ENCODE measurements at places on chromosomes 7 and 10.

GRCh38 chr7:69906283-69906995 is 308.2 kb downstream of the AUTS2 start:
- DNase-seq: no peak

DNA sequence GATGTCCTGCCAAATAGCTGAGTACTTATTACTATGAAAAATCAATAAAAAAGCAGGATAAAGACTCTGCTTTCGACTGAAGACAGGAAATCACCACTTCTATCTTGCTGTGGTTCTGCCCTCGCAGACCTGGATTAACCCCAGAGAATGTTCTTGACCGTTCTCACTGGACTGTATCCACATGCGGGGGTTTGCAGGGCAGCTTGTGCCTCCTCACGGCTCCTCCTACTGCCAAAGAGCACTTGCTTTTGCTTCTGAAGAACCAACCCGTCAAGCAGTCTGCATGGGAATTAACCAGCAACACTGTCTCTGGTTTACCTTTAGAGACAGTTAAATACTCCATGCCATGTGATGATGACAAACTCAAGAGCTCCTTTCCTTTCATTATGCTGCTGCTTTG is 184.0 kb downstream of the GFRA1 start:
- no peak for DNase-seq

DNA sequence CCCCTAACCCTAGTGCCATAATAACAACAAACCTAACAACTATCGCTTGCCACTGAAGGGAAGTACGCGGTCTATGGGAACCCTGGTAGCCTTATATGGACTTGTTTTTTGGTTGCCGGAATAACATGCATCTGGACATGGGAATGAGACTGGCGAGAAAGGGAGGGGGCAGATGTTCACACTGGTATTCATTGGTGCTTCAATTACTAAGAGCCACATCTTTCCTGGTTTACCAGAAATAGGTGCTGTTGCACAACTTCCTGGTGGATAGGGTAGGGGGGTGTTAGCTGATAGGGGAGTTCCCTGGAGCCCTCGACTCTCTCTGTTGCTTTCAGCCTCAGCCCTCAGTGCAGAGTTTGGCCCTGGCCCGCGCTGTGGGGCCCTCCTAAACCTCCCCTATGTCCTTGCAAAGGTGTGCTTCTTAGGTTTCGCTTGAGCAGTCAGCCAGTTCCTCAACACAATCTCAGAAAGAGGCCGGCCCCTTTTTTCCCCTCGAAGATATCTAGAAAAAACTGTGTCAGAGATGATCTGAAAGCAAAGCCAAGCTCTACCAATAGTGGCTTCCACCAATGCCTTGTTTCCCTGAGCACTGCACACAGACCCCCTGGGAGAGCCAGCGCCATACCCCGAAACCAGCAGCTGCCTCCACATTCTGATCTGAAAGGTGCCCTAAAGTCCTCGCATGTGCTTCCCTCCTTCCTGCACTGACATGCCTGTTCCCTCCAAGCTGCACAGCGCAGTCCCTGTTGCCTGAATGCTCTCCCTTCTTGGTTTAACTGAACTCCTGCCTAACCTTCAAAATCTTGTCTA is 13.5 kb downstream of the TBXAS1 start:
- no peak for DNase-seq

- no peak for DNase-seq
These were observed 201.0 kb upstream of the ADARB2 start for GRCh38 chr10:1938317-1938716.

- DNase-seq: no peak
These were observed 7.8 kb upstream of the POR start for GRCh38 chr7:75906991-75907667.
